H1 (cell line): ENCODE measurements at places on chromosomes 1 and 21.

DNA sequence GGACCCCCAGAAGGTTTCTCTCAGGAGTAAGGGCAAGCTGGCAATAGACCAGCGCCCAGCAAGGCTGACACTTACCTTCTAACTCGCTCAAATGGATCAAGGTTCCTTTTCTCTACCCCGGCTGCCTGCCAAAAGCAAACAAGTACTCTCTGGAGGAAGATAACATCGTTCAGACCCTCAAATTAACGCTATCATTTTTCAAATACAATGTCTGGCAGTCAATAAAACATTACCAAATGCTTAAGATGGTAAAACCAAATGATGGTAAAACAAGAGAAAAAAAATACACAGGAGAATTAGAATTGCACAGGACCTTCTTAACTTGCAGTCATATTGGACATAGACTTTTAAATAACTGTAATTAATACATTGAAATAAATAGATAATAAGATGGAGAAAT, 148.1 kb downstream of the SPATA46 start:
- 0 out of 2 replicates have a peak, but pooled peaks cover 3% of the 10 kb centered on the region for H3K27me3 ChIP-seq
- no peak overlapping the region for H3K4me3 ChIP-seq
- peaks cover 11% of the 10 kb centered on the region; the same call in 1 of the 2 replicates for H3K4me1 ChIP-seq
- no peak overlapping the region for H3K27ac ChIP-seq
- no peaks in the 10 kb centered on the region for H3K36me3 ChIP-seq
- no peak for DNase-seq

- no peak overlapping the region for H3K4me3 ChIP-seq
- no peaks in the 10 kb centered on the region for H3K36me3 ChIP-seq
- no peaks in the 10 kb centered on the region for H3K27me3 ChIP-seq
Measured at GRCh38 chr1:9860887-9861286, 37.1 kb upstream of the CLSTN1 start.

- H3K4me3 ChIP-seq: no peak overlapping the region
- H3K27me3 ChIP-seq: no peaks in the 10 kb centered on the region
- no peaks in the 10 kb centered on the region; the same call in 1 of the 2 replicates for H3K4me1 ChIP-seq
- no peak overlapping the region for H3K27ac ChIP-seq
- DNase-seq: no peak
Measured at GRCh38 chr1:30754684-30755171, 2.8 kb downstream of the LAPTM5 start.

DNA sequence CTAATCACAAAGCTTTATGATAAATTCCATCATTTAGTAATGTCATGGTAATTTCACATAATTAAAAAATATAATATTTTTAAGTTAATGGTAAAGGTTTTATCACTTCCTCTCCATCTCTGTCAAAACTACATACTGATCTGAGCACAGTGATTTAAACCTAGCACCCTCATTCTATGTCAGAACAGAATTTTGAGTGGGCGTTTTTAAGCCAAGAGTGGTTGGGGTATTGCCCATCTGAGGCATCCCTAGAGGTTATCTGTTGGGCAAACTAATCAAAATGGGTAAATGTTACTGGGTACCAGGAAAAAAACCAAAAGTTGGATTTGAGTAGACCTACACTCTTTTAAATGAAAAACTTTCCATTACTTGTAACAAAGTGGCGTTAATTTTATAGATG, 100.7 kb upstream of the GFI1 start:
- H3K4me3 ChIP-seq: no peak overlapping the region
- no peaks in the 10 kb centered on the region for H3K27me3 ChIP-seq
- no peaks in the 10 kb centered on the region for H3K36me3 ChIP-seq
- no peak for DNase-seq
- H3K27ac ChIP-seq: no peak overlapping the region

GRCh38 chr21:16117851-16118590, 388.2 kb downstream of the USP25 start:
- no peaks in the 10 kb centered on the region for H3K36me3 ChIP-seq
- H3K4me1 ChIP-seq: no peaks in the 10 kb centered on the region
- no peaks in the 10 kb centered on the region for H3K27me3 ChIP-seq
- H3K27ac ChIP-seq: no peak overlapping the region
- DNase-seq: no peak

GRCh38 chr21:42865776-42866160, 13.6 kb downstream of the WDR4 start:
- H3K36me3 ChIP-seq: peaks cover 47% of the 10 kb centered on the region
- no peak overlapping the region for H3K27ac ChIP-seq
- no peaks in the 10 kb centered on the region for H3K27me3 ChIP-seq
- no peaks in the 10 kb centered on the region; the same call in 1 of the 2 replicates for H3K4me1 ChIP-seq

- H3K4me3 ChIP-seq: no peak overlapping the region
- no peak overlapping the region for H3K27ac ChIP-seq
- no peaks in the 10 kb centered on the region for H3K36me3 ChIP-seq
- no peaks in the 10 kb centered on the region for H3K4me1 ChIP-seq
- DNase-seq: no peak
Measured at GRCh38 chr21:15410853-15411252, 318.9 kb upstream of the USP25 start.

DNA sequence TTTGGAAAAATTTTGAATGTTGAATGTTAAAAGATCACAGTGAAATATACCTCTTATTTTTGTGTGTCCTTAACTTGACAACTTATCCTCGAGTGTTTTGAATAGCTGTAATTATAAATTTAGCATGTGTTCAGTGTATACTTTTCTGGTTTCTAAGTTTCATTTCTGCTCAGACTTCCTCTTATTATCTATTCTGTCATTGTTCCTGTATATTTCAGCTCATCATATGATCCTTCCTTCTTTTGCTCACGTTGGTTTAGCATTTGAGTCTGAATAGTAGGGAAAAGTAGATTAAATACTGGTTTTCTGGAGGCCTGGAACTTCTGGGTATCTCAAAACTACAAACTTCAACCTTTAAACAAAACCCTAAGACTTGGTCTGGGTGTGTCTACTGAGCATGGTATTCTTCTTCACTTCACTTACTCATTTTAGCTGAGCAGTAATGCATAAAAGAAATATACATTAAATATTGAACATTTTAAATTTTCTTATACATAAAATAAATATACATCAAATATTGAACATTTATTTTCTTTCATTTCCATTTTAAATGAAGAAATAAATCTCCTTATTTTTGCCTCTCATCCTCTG, 3.3 kb upstream of the ATP6V1G3 start:
- no peak overlapping the region for H3K4me3 ChIP-seq
- no peak overlapping the region for H3K27ac ChIP-seq
- no peak for DNase-seq
- no peaks in the 10 kb centered on the region for H3K36me3 ChIP-seq
- H3K27me3 ChIP-seq: no peaks in the 10 kb centered on the region
- H3K4me1 ChIP-seq: no peaks in the 10 kb centered on the region

DNA sequence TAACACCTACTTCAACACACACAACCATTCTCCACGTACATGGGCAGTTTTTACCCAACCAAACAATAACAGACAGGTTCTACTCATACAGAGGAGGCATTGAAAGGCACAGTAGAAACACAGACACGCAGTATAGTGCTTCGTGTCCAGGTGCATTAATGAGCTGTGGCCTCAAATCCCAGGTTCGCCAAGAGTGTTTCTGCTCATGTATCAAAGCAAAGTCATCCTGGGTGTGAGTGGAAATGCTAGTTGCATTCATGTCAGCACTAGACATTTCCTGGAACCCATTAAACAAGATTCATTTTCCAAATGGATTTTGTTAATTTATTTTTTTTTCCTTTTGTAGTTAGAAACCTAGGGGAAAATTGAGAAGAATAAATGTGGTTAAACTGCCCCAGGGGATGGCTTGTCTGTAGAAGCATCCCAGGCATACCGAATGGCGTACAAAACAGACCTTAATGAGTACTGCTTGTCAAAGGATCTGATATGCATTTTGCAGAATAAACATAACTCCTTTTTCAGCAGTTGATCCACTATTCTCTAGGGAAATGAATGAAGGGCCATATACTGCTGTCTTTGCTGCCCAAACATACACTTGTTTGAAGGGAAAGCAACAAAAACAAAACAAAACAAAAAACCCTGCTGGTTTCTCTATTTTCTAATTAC, 298.6 kb upstream of the ST6GALNAC5 start:
- H3K27ac ChIP-seq: no peak overlapping the region
- no peaks in the 10 kb centered on the region for H3K4me1 ChIP-seq

- no peaks in the 10 kb centered on the region for H3K36me3 ChIP-seq
- no peak overlapping the region for H3K4me3 ChIP-seq
- H3K27ac ChIP-seq: no peak overlapping the region
- no peaks in the 10 kb centered on the region for H3K27me3 ChIP-seq
Measured at GRCh38 chr1:183995322-183996039, 42.0 kb downstream of the COLGALT2 start.

DNA sequence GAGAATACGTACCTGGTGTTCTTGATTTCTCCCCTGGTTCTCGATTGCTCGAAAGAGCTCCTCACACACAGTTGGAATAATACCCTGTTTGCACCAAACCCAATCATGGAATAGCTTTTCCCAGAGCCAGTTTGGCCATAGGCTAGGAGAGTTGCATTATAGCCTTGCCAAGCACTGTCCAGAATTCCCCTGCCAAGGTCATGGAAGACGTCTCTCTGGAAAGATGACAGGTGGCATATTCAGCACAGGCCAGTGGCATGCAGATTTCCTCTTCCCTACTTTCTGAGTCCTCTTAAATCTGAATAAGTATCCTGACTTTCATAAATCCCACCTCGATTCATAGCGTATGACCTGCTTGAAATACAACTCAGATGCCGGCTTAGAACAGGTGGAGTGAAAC, 96.5 kb downstream of the SCCPDH start:
- no peaks in the 10 kb centered on the region for H3K36me3 ChIP-seq
- DNase-seq: no peak
- no peaks in the 10 kb centered on the region for H3K27me3 ChIP-seq
- no peak overlapping the region for H3K4me3 ChIP-seq

- H3K36me3 ChIP-seq: no peaks in the 10 kb centered on the region; the same call in none of the 2 replicates
- H3K27ac ChIP-seq: no peak overlapping the region
- no peaks in the 10 kb centered on the region for H3K27me3 ChIP-seq
- no peaks in the 10 kb centered on the region for H3K4me1 ChIP-seq
Measured at GRCh38 chr1:224433701-224434672, 610 bp downstream of the WDR26 start.
